ENCODE measurements at places on chromosomes 2 and 18. TPM values are rescaled to one million over a fixed set of nuclear protein-coding genes. Genes with fewer than 3 reads are reported as not detected.

DNA sequence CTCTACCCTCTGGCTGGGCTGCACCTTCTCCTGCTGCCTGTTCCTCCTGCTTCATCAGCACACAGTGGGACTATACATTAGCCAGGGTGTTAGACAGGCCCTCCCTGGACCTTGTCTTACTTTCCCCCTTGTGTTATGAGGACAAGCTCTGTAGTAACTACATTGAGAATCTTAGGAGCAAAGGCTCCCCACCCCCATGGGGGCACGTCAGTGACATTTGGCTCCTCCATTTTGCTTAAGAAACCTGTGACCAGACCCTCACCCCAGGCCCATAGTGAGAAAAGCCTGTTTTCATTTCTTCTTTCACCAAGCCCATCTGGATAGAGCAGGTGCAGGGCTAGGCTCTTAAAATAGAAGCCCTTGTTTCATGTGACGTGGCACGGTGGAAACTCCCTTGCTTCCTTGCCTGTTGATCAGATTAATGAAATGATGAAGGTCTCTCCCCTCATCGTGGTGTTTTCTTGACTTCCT lies 146.7 kb downstream of the RPIA start:
- no peak for DNase-seq

DNA sequence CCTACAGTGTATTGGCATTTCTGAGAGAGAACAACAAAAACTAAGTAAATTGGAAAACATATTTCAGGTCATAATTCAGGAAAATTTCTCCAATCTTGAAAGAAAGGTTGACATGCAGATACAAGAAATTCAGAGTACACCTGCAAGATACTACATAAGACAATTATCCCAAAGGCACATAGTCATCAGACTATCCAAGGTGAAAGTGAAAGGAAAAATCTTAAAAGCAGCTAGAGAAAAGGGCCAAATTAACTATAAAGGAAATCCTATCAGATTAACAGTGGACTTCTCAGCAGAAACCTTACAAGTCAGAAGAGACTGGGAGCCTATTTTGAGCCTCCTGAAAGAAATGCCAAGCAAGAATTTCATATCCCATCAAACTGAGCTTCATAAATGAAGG lies 449.0 kb upstream of the MMADHC start:
- no peak for DNase-seq

The SLC4A3 gene
- 1.3 TPM for total RNA-seq

DNA sequence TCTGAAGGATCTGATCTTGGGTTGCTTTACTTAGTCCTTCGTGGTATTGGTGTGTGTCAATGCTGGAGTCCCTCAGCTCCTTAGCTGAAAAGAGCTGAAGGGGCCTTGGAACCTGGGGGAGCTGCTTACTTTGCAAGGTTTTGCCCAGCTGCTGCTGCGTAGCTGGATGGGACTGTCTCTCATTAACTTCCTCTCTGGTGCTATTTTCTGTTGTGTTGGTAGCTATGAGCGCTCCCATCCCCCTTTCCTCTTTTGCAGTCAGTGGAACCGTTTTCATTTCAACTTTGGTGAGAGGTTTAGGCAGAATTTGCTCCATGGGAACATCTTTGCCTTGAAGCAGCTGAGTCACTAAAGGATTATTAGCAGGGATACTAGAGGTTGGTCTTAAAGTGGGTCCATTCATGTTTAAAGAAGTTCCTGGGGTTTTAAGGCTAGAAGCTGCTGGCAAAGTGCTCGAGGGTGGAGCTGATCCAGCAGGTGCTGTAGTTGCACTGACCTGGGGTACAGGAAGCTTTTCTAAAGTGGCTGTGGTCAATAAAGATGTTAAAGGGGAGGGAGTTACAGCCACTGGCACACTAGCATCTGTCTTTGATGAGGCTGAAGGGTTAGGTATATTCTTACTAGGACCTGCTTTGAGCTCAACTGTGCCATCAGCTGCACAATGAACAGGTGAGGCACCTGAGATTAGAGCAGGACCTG lies 69.9 kb upstream of the DTNB start:
- no peak for DNase-seq

GRCh38 chr2:151782378-151783132 lies 45.7 kb downstream of the ARL5A start:
- no peak for DNase-seq

DNA sequence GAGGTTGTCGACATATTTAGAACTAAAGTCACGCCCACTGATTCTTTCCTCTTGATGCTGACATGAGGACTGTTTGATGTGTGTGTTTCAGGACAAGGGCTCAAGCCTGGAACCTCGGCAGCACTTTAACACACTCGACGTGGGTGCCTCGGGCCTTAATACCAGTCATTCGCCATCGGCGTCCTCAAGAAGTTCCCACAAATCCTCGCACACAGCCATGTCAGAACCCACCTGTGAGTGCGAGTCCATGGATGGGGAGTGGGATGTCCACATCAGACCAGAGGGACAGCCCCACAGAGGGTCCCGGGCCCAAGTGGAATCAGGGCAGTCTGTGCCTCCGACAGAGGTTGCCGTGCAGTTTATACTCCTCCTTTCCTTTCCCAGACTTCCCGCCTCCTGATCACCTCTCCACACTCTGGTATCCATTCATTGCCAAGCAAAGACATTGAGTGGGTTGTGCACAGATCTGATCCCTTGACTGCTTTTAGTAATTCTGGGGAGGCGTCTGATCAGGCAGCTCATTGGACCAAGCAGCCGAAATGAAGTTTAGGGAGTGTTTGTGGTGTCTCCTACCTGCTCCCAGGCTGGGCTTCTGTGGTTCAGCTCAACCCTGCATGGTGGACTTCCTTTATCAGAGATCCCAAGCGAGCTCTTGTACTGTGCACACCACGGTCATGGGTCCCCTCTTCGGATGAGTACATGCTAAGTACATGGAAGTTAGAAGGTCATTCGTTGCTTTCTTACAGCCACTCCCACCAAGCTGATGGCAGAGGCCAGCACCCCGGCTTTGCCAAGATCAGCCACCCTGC lies 27.2 kb upstream of the RPL31 start:
- DNase-seq, result no peak

DNA sequence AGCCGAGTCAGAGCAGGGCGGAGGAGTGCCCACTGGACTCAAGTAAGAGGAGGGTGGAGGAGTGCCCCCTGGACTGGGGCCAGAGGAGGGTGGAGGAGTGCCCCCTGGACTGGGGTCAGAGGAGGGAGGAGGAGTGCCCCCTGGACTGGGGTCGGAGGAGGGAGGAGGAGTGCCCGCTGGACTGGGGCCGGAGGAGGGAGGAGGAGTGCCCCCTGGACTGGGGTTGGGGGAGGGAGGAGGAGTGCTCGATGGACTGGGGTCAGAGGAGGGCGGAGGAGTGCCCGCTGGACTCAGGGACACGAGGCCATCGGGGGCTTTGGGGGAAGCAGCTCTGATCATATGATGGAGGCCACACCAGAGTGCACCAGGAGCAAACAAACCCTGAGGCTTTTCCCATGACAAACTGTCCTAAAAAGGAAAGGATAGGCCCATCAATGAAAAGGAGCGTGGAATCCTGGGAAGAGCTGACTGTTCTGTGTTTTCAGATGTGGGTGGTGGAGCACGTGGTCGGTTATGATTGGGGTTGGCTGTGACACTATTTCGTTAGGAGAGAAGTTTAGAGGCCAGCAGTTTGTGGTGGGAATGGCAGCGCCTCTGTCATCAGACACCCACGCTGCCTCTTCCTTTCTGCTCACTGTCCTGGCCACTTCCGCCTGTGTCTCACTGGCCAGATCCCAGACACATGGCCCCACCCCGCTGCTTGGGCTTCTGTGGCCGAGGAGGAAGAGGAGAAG lies 24.5 kb upstream of the HPCAL1 start:
- DNase-seq, result no peak

DNA sequence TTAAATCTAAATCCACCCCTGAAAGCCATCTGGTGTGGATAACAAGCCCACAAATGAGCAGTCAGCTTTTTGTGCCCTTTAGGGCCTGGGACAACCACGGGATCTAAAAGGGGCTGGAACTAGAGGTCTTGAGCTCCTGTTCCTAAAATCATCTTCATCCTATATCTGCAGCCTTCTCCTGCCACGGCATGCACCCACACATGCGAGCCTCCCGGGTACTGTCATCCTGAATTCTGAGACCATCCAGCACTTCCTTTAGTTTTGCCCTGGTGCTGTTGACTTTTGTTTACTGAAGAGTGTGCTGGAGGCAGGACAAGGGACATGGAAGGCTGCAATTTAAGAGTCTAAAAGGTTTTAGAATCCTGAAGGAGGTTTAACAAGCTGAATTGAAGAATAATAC lies 183.2 kb downstream of the FAM210A start:
- no peak for DNase-seq

DNA sequence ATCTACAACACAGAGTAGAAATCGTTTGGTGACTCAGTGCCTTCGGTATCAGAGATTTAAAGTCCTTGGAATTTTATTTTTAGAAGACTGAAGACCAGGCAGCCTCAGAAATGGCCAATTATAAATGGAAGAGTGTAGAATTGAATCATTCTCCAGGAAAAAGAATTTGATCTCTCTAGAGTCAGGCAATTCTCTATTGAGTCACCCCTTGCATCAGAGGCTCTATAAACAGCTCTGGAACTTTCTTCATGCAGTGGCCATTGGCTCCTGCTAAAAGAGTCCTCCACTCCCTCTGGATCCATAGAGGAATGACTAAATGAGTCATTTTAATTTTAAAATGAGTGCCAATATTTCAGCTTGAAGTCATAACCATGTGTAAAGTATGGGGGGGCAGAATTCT lies 816.2 kb downstream of the TDRD15 start:
- no peak for DNase-seq

The ANKRD30B gene
- total RNA-seq, result not detected

DNA sequence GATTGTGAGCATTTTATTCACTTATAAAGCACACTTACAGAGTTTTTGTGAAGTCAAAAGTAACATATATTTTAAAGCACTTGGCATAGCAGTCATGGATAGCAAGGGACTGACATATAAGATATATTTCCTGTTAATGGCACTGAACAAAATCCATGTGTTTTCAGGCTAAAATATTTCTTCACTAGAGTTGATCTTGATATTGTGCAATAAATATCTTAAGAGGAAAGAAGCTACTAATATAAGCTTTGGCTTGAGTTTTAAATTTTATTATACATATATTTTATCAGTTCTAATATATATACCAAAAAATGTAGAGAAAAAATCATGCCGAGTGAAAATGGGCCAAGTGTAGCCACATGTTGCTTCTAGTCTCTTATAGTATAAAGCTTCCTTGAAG lies 189.7 kb upstream of the DPP10 start:
- DNase-seq, result no peak

DNA sequence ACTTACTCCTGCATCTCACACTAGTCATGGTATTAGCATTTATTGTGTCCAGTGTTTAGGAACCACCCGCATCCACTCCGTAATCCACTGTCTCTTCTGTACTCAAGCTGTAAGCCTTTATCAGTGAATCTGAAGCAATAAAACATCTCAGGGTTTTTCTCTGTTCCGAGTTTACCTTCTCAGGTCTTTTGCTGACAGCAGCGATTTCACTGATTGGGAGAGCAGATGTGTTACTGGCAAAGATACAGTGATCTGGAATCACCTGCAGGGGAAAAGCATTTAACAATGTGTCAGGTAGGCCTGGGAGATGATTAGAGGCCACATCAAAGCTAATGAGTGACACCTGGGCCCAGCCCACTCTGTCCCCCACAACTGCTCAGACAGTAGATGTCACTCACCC lies 24.6 kb downstream of the GAREM2 start:
- no peak for DNase-seq

DNA sequence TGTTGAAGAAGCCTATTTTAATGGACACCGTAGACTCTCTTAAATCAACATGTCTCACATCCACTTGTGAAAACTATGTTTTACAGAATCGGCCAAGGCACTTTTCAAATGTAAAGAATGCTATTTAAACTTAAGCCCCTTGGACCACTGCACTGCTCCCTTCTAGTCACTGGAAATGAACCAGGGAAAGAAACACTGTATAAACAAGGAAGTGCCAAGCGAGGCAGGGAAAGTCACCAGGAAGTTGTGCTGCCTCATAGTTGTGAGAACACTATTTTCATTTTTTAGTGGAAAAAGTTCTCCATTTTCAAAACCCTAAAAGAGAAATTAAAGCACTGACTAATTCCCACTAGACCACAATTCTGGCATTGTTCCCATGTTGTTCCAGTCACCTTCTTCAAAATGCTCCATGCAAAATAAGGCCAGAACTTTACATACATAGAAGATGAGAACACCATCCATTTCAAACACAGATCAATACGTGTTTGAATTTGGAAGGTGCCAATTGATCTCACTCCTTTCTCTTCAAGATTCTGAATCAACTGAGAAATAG lies 13.5 kb downstream of the CCDC141 start:
- no peak for DNase-seq

The BOK gene
- total RNA-seq, result 16.7 TPM

The REG3G gene
- total RNA-seq, result not detected

- DNase-seq, result no peak
These were observed 93.6 kb upstream of the SMAD2 start for GRCh38 chr18:48024009-48024512.

DNA sequence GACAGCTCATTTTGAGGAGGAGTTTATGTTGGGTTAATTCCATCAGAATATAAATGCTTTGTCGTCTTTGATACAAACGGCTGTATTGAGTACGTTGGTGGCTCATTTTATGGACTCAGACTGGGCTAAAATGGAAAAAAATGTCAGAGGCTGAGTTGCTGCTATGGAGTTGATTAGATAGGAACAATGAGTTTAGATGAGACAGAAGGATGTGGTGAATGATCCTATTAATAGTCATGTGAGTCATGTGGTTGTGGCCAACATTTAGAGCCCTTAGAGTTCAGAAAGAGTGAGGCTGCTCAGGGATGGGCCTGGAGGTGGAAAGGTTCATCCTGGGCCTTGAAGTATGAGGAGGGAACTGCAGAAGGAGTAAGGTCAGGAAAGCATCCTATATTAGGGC lies 434.2 kb downstream of the MEIS1 start:
- DNase-seq, result no peak

- DNase-seq, result no peak
These were observed 28.6 kb downstream of the TGFA start for GRCh38 chr2:70525032-70525431.

The PKDCC gene
- total RNA-seq, result 172 TPM

- DNase-seq, result no peak
These were observed 15.6 kb upstream of the FHOD3 start for GRCh38 chr18:36281936-36282335.

DNA sequence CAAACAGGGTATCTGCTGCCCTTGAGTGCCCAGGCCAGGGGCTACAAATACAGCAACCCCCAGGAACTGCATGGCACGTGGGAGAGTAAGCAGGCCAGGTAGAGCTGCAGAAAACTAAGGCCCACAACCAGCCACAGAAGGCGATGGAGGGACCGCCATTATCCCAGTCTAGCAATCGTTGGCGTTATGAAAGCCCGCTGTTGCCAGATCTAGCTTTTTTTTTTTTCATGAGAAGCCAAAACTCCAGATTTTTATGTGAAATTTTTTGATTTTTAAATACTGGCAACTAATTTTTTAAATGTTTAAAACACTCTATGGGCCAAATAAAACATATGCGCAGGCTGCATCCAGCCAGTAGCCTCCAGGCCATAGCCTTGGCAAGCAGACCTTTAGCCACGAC lies 59.8 kb downstream of the DNMT3A start:
- DNase-seq, result no peak

The AQP12A gene
- total RNA-seq, result not detected

- DNase-seq, result no peak
These were observed 26.9 kb downstream of the GALM start for GRCh38 chr2:38692636-38693318.
